ENCODE measurements at places on chromosomes 2 and 18. TPM values are rescaled to one million over a fixed set of nuclear protein-coding genes. Genes with fewer than 3 reads are reported as not detected.
A peak's percentile ranks its signal among the peaks of the same experiment; 100 is the strongest.

GRCh38 chr2:229089776-229090175 is 181.3 kb downstream of the PID1 start:
- DNase-seq = no peak

DNA sequence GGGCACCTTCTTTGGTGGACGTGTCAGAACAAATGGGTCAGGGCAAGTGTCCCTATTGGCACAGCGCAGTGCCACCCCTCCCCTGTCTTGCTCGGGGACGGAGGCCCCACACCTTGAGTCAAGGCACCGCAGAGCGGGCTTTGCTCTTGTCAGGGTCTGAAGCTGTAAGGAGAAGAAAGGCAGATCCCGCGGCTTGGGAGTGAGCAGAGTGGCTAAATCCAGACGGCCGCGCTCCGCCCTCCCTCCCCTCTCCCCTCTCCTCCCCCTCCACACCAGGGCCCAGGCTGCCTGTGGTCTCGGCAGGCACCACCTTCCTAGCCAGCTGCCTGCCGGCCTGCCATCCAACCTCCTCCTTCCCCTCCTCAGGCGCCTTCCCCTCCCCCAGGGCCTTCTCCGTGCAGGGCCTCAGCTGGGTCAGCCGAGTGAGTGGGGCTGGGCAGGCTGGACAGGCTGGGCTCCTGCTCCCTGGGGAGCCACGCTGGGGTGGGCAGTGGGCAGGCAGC is 25.8 kb downstream of the SPEG start:
- DNase-seq = peak; percentile 77

The DES gene
- total RNA-seq = 7,519 TPM

GRCh38 chr2:153641046-153641445 is 162.5 kb upstream of the RPRM start:
- no peak for DNase-seq

The ABCG8 gene
- total RNA-seq = not detected

DNA sequence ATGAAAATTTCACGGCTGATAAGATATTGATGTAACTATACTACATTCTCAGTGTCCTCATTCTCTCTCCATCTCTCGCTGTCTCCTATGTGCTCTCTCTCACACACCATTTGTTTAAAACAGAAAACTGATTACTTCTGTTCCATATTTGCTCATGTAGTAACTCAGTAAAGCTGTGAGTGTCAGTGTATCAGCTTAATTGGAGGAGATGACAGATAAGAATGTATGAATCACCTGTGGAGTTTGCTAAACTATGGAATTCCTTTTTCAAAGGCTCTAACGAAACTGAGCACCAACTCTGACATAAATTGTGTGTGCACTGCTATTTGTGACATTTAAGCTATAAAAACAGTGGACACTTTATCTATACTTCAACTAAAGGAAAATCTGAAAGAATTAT is 1080.0 kb downstream of the DSC3 start:
- no peak for DNase-seq

DNA sequence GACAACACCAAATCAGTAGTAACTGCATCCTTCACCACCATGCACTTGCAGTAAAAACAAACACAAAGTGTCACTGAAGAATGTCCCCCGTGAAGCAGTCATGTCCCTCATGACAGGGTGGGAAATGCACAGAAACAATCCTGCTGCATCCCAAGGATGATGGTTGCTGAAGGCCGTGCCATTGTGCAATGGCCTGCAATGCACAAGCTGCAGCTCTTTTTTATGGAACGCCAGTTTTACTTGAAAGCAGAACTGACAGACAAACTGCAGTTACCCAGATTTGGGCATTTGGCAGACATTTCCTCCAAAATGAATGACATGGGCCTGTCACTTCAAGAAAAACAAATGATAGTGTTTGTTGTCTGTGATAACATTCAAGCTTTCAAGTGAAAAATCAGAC is 2.4 kb upstream of the CHST10 start:
- DNase-seq = no peak

The IL1R2 gene
- 8.3 TPM for total RNA-seq

The PPIL3 gene
- total RNA-seq = 22.6 TPM

The ADGRF3 gene
- total RNA-seq = 0.08 TPM

DNA sequence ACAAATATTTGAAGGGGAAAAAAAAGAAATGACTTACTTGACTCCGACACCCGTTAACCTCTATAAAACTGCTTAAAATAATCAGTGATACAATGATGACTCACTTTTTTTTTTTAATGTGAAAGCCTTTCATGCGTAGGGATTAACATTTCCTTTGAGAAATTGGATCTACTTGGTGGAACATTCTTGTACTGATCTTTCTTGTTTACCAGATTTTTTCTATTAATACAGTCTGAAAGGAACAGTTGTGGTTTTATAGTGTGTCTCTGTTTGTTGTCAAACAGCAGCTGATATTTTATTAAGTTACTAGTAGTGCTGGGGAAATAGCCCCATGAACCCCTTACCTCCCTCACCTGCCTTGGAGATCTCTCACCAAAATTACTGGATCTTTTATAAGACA is 40.2 kb upstream of the NEB start:
- no peak for DNase-seq

The CCL20 gene
- total RNA-seq = not detected

DNA sequence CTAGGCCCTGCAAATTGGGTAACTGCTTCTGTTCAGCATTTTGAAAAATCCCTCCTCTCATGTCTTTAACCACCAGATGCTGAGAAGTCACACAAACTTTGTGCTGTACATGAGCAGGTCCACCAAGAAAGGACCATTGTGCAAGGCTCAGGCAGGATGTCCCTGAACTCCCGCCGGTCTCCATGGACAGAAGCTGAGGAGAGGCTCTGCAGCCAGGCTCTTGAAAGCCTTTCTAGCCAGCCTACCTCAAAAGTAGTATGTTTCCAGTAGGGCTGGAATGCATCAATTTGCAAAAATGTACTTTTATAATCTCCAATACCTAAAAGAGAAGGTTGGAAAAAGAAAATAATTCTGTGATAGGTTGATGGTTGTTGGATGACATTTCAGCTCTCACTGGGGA is 47.0 kb upstream of the SH3BP4 start:
- DNase-seq = no peak

- no peak for DNase-seq
These were observed 13.0 kb downstream of the EIF5B start for GRCh38 chr2:99350194-99350593.

DNA sequence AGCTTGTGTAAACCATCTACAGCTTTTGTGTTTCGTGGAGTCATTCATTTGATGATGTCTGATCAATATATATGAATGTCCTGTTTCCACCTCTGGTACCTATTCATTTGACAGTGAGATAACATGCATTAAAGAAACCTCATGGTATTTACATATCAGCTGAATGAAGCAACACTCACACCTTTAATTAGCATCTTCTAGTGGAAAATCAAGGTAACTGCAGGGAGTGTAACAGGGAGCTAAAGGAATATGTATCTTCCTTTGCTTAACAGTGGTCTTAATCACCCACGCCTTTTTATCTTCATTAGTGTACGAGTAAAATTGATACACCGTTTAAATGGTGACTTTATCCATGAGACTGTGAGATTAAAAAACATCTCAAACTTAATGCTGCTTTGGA is 15.6 kb downstream of the SLC39A10 start:
- DNase-seq = no peak

DNA sequence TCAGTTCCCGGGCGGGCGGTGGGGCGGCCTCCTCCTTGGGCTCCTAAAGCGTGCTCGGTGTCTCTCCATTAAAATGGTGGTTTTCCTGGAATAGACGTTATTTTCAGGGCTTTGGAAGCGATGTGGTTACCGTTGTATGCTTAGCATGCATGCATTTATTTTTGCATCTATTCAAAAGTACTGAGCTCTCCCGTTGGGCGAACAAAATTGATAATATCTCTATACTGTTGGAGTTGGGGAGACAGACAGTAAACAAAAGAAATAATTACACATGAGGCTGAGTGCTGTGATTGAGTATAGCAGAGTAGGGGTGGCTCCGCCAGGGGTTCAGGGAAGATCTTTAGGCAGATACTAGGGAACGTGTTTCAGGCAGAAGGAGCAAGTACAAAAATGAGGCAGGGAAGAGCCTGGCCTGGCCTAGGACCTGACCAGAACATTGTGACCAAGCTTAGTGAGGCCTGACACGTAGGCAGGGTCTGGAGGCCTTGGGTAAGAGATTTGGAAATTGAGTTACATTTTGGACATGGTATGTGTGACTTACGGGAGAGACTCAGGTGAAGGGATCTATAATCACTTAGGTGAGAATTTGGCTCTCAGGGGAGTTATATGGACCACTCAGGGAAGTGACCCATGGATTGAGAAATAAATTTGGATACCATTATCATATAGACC is 674 bp downstream of the NCAPH start:
- DNase-seq = no peak

DNA sequence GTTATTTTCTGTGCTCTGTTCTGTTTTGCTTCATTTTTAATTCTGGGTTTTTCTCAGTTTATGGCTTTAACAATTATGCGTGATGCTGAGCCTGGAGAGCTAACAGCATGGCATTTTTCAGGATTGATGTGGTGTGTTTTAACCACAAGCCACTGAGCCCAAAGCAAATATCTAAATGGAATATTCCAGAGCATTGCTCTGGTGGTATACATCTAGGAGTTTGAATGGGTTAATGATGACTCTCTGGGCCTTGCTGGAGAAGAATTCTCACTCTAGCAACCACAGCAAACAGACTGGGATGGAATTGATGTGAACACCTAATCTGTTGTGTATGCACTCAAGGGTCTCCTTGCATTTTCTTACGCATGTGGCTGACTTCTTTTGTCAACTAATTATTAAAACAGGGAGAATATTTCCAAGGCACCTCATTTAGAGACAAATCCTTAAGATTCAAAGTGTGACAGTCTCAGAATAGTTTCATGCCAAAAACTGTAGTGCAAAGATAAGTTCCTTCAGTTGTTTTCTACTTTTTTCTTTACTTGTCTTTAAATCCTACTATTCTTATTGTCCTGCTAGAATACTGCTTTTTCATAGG is 164.0 kb downstream of the DTNA start:
- DNase-seq = no peak

The HSPD1 gene
- total RNA-seq = 164 TPM

DNA sequence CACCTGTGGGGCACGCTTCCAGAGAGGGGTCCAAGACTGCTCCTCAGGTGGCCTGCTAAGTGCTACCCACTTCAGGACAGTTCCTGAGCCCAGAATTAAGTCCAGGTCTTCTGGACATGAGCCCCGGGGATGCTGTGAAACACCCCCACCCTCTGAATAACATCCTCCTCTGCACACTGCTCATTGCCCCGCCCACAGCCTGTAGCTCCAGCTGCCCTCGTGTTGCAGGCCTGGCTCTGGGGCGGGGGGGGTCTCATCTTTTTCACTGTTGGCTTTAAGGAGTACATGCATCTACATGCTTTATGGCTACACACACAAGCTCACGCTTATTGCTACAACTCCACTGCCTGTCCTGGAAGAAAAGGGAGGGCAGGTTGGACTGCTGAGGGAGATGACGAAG is 92.8 kb downstream of the PTGR3 start:
- no peak for DNase-seq

The UGT1A5 gene
- not detected for total RNA-seq

- no peak for DNase-seq
These were observed 1.5 kb upstream of the GDF7 start for GRCh38 chr2:20665243-20666004.

Data from left cardiac atrium (tissue), 4 donors.